PC-9 (cell line): ENCODE measurements at places on chromosomes 4 and X.
A peak's percentile ranks its signal among the peaks of the same experiment; 100 is the strongest.

GRCh38 chr4:31041385-31041784 lies 321.2 kb downstream of the PCDH7 start:
- DNase-seq = no peak

DNA sequence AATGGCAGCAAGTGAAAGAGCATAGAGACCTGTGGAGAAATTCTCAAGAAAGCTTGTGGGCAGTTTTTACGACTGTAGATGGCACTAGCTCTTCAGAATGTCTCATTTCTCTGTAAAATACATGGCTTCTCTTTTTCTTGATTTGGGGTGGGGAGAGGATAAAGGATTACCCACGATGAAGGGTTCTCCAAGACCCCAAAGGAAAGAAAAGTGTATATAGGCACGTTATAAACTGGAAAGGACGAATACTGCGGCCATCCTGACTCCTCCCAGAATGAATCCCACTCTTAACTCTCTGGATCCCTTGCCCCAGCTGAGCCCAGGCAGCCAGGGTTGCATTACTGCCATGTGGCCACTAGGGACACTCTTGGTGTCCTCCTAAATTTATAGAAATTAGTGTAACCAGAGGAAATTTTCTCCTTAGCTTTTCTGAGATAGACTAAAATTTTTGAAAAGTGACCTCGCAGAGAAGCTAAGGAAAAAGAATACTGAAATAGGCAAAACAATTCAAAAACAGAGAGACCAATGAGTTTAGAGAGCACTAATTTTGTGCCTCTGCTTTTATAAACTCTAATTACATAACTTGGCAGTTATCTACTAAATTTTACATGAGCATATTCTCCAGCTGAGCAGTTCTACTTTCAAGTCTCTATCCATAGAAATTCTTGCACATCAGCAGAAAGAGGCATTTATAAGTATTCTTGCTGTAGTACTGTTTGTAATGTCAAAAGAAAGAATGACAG lies 37.8 kb upstream of the PCDH19 start:
- peak; percentile 28 for DNase-seq

GRCh38 chr4:149836546-149836945 lies 20.9 kb upstream of the IQCM start:
- no peak for DNase-seq

- DNase-seq = no peak
These were observed 58.2 kb upstream of the DKK2 start for GRCh38 chr4:107094332-107094731.

GRCh38 chrX:352582-353314 lies 34.0 kb downstream of the PPP2R3B start:
- no peak for DNase-seq

GRCh38 chr4:855880-856224 lies 29.9 kb upstream of the CPLX1 start:
- no peak for DNase-seq

- no peak for DNase-seq
These were observed 63.3 kb downstream of the GALNT7 start for GRCh38 chr4:173231916-173232315.

GRCh38 chr4:148770848-148771247 lies 328.6 kb upstream of the NR3C2 start:
- no peak for DNase-seq

GRCh38 chr4:154277172-154277571 lies 214.4 kb downstream of the DCHS2 start:
- no peak for DNase-seq

- DNase-seq = no peak
These were observed at the start of gene HTR2C for GRCh38 chrX:114583646-114584374. HTR2C (plus strand) TSS chrX:114584086; CDS start chrX:114726937, 142,851 bp downstream.

DNA sequence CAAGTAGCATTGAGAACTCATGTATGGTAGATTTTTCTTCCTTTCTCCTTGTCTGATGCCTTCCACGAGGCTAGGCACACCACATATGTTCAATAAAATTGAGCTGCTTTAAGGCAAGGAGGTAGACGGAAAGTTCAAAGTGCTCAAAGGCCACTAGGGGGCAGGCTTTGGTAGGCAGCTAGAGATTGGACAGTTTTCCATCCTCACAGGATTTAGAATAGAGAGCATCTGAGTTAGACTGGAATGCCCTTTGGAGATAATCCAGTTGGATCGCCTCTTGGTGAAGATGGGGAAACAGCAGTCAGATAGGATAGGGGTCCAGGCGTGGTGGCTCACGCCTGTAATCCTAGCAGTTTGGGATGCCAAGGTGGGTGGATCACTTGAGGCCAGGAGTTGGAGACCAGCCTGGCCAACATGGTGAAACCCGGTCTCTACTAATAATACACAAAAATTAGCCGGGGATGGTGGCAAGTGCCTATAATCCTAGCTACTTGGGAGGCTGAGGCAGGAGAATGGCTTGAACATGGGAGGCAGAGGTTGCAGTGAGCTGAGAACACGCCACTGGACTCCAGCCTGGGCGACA lies 30.4 kb downstream of the ELF4 start:
- peak; percentile 57 for DNase-seq

- DNase-seq = no peak
These were observed 53.2 kb downstream of the CPLX1 start for GRCh38 chr4:772776-773175.

DNA sequence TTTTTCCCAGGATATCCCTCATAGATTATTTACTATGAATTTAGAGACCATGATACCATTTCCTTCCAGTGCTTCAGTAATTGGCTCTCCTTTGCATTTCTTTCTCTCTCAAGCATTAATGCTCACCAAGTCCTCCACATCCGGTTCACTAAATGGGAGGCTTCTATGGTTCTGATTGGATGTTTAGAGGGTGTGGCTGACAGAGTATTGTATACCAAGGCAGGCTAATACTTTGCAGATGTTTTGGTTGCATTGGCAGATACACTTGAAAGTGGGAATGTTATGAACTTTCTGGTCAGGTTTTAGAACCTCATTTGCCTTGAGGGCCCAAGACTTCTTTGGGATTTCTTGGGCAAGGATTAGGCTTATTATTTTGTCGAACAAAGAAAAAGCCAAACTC lies 24.2 kb downstream of the CBLL2 start:
- no peak for DNase-seq

DNA sequence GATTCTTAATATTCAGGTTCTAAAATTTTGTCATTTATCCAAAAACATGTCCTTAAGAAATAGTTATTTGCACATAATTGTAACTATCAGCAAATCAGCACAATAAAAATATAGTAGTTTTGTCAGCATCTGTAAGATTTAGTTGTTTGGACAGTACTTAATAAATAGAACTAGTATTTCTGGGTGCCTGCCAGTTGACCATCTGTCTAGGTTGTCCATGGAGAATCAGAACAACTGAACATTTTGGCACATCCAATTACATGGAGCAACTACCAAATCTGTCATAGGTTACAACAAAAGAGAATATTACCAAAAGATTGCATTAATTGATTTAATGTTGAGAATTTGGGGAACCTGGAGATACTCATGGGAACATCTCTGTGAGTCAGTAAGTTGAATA lies 305.5 kb upstream of the TACR3 start:
- DNase-seq = no peak

- DNase-seq = no peak
These were observed 21.6 kb downstream of the SAT1 start for GRCh38 chrX:23804578-23804977.

GRCh38 chr4:65344278-65344825 lies 325.9 kb downstream of the EPHA5 start:
- no peak for DNase-seq

- no peak for DNase-seq
These were observed 12.0 kb downstream of the TREX2 start for GRCh38 chrX:153433781-153434285.

DNA sequence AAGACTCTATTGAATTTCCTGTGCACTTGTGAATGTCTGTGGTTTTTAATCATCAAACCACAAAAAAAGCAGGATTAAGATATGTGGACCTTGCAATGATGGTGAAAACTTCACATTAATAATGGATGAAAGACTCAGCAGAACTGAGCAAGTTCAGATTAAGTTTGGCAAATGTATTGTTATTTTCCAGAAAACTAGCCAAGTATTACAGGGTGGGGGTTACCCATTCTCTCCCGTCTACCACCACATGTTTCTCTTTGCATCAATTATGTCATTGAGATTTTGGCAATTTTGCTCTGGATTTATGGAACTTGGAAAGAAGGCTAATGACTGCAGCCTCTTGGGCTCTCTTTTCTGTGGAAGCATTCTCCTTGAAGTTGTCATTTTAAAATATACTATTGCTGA lies 577.1 kb downstream of the ANKRD50 start:
- no peak for DNase-seq

- no peak for DNase-seq
These were observed 19.6 kb downstream of the PIGG start for GRCh38 chr4:518569-519083.

- DNase-seq = no peak
These were observed 114.4 kb downstream of the SNCA start for GRCh38 chr4:89722517-89722916.

DNA sequence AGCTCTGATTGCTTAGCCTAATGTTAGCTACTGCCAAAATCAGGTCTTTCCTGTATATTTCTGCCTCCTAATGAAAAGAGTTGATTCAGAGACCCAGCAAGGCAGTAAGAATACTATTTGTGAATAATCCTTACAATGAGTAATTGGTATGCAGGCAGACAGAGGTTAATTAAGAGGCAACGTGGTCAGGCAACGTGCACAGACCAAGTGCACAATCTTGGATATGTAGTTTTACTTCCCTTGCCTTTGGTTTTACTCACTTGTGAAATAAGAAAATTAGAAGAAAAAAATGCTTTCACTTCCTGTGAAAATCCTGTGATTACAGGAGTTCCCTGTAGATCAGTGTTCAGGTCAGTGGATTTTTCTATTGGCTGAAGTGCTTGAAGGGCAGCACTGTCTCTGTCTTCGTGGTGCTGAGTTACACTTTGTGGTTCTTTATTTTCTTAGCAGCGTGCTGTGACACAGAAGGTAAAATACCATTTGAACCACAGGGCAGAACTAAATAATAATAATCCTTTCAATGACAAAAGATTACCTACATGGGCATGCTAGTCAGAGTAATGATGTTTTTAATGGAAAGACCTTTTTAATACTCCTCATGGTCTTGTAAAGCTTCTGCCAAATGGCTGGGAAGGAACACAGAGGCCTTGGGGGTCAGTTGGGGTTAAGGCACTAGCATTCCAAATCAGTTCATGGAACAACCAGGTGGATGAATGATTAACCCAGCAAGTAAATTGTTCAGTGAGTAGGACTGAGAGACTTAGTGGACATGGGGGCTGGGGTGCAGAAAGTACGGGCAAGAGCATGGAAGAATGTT lies 430.9 kb downstream of the MAPK10 start:
- no peak for DNase-seq

DNA sequence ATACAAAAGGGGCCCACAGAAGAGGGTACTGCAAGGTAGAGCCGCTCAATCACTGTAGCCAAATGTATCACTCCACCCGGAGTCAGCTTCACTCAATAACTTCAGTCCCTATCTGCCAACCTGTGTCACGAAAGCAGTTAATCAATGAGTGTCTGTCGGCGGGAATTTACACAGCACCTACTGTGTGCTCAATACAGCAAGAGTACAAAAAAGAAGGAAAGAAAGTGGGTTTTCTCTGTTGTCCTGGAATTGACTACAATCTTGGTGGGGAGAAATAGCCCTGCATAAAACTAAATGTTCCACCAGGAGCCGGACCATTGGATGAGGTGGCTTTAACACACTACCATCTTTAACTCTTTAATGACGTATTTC lies 780 bp upstream of the NKRF start:
- no peak for DNase-seq

GRCh38 chr4:7872264-7872771 lies 67.3 kb downstream of the AFAP1 start:
- peak; percentile 77 for DNase-seq

DNA sequence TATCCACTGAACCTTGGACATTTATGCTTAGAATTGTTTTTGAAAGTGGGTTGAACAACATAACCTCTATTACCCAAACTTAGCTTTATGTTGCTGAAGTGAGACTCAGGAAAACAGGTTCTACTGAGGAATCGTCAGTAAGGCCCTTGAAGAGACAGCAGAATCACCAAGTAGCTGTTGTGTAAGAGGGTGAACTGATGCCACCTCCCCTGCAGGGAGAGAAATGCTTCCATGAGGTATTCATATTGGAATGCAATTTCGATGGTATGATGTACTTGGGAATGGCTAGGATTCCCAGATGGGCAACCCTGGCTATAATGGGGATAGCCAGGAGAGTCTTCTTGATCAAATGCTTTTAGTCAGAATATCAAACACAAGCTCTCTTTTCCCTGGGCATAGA lies 4.1 kb upstream of the SCRG1 start:
- peak; percentile 37 for DNase-seq

DNA sequence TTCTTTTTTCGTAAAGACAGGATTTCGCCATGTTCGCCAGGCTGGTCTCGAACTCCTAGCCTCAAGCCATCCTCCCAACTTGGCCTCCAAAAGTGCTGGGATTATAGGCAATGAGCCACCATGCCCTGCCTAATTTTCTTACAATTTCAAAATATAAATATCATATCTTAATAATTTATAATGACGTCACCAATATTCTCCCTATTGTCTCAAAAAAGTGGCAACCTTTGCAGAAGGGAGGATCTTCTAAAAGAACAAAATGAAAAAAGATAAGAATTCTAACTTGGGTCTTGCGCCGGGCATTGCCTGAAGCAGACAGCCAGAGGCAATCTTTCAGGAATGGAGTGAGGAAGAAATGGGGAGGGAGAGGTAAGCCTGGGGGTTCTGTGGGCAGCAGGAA lies 37.9 kb upstream of the WAS start:
- no peak for DNase-seq

GRCh38 chrX:20132666-20133065 lies 9.0 kb downstream of the EIF1AX start:
- no peak for DNase-seq

- DNase-seq = no peak
These were observed 76.6 kb upstream of the CBLL2 start for GRCh38 chrX:22196149-22196548.

- DNase-seq = no peak
These were observed 302.6 kb downstream of the CBLL2 start for GRCh38 chrX:22575161-22575845.

- no peak for DNase-seq
These were observed 170.2 kb downstream of the FAT4 start for GRCh38 chr4:125484912-125485311.

GRCh38 chr4:73725985-73726384 lies 14.4 kb upstream of the CXCL8 start:
- DNase-seq = peak; percentile 25

DNA sequence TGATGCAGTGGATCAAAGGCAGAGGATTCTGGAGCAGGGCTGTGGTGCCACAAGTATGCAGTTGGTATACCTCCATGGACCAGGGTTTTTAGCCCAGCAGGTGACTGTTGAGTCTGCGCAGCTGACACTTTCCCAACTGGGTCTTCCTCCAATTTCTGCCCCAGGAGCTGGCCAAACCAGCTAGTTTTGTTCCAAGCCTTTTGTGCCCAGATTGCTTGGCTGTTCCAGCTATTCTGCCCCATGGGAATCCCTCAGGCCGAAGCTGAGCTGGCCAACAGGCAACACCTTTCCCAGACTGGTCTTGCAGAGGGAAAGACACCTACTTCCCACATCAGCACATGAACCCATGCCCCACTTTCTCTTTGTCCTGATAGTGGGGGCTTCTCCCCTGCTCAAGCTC lies 22.8 kb upstream of the ANKRD17 start:
- no peak for DNase-seq
